ENCODE measurements at places on chromosomes 3 and 15.
A peak's percentile ranks its signal among the peaks of the same experiment; 100 is the strongest.

DNA sequence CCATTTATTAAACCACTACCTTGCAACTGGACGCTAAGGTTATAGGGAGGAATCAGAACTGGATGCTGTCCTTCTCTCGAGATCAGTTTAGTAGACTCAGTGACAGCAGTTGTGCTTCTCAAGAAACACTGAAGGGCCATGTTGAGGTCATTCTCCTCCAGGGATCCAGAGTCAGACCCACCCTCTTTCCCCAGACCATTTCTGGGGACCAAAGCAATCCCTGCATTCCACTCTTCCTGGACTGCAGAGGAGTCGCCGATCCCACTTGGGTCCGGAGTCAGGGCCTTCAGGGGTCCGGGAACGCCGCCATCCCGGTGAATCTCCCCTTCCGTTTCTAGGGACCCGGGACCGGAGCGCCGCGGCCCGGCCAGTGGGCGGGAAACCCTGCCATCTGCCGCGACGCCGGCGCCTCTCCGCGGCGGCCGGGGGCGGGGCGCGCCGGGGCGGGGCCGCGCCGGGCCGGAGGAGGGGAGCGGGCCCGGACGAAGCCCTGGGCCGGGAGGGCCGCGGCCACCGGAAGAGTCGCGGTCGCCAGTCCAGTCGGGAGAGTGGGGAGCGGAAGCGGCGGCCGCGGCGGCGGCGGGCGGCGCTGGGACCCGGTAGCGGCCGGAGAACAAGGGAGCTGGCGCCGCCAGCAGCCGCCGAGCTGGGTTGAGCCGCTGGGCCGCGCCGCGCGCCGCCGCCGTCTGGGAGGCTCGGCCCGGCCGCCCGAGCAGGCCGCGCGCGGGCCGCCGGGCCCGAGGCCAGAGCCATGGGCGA lies at the start of gene DVL3:
Gene DVL3 (plus strand): TSS at position 493 of the 759 bp plus-strand sequence. CDS start 259 bp downstream, at position 752.
- DNase-seq: peak; percentile 83

DNA sequence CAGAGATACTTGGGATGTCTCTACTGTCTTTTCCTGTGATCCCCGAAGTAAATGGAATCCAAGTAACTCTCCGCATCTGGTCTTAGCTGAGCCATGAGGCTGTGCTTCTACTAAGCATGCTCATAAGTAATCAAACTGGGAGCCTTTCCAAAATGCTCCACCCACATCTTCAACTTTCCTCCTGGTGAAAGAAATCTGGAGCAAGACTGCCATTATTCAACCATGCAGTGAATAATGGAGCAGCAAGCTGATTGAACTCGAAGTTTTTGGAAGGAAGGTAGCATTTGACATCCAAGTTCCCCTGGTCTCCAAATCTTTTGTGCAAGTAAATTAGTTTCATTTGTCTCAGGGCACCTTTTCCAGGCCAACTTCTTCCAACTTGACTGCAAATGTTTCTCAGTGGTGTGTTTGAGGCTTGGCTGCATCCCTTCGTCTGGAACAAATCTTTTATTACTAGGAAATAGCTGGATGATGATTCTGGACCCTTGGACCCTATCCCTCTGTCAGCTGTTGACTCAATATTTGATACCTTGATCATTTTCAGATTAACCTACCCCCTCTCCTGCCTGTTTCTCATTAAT lies 19.4 kb downstream of the GXYLT2 start:
- DNase-seq: peak; percentile 16

DNA sequence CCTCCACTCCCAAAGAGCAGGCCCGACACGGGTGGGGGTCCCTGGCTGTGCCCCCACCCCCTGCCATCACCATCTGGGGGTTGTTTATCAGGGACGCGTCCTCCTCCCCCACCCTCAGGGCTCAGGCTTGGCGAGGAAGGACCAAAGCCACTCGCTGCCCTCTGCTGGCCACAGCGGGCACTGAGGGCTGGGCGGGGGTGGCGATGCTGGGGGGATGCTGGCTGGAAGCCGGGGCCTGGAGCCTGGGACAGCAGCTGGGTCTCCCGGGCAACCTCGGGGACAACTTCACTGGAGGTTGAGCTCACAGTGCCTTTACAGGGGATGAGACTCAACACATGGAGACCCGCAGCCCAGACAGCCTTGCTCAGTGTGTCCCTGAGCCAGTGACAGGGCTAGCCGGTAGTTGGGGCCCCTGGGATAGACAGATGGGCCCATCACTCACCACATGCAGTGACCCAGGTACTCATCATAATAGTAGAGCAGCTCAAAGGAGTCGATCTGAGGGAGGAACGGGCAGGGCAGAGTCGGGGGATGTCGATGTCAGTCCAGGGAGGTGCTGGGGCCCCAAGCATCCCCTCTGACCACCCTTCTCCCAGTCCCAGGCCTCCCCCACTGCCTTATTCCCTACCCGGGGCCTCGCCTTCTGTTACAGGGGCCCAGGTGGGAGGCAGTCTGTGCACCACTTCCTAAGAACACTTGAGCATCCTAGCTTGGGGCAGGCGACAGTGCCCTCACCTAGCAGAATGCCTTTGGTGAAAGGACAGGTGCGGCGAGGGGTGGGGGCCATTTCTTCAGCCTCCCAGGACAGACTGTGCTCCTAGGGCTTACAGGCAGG lies 5.9 kb upstream of the CALML4 start:
- DNase-seq: peak; percentile 48

- DNase-seq: no peak
These were observed 66.9 kb downstream of the PPM1L start for GRCh38 chr3:160822936-160823335.

DNA sequence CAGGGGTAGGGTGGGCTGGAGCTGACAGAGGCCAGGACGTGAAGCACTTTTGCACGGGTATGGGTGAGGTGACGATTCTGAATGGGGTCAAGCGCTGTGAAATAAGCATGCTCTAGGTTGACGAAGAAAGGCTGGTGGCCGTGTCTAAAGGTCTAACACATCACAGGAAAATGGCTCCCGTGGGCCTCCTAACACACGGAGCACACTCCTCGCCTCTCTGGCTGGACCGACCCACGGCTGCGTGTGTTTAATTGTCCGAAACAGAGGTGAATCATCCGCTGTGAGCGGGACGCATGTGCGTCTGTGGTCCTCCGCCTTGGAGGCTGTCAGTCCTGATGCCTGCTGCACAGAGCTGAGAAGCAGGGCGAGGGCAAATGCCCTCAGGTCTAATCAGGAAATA lies 130.6 kb downstream of the NSMCE3 start:
- DNase-seq: no peak

DNA sequence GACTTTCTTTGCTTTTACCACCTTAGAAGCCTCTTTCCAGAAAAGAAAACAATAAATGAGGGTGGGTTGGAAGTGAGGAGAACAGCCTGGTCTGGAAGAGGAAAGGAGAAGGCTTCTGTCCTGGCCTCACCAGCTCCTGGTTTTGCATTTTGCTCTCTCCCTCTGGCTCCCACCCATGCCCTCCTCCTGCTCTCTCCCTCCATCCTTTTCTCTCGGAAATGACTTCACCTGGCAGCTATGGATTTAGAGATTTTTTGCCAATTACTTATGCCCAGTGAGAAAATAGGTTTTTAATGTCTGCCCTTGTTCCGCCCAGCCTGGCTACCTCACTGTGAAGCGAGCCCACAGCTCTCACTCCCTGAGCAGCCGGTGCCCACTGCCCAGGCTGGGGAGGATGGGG lies 77.9 kb upstream of the NTRK3 start:
- DNase-seq: no peak

DNA sequence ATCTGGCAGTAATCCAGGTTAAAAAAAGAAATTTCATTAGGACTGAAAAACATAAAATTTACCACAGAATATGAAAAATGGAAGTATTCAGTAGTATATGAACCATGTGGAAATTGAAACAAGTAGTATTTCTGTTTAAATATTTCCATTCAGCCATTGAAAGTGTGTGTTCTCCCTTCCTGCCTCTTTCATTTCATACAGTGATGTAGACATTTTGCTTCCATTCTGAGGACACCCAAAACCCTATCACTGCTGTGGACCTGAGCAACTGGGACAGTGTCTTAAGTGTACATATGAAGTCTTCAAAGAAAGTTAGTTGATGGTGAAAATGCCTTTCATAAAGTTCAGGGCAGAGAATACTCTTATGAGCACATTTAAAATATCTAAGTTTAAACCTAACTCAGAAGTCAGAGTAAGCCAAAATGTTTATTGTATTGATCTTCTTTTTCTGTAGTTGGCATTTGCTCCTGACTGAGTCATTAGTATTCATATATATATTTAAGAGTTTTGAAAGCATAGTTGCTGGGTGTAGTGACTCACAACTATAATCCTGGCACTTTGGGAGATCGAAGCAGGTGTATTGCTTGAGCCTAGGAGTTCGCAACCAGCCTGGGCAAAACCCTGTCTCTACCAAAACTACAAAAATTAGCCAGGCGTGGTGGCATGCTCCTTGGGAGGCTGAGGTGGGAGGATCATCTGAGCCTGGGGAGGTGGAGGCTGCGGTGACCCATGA lies 198.8 kb downstream of the KLHL25 start:
- no peak for DNase-seq

DNA sequence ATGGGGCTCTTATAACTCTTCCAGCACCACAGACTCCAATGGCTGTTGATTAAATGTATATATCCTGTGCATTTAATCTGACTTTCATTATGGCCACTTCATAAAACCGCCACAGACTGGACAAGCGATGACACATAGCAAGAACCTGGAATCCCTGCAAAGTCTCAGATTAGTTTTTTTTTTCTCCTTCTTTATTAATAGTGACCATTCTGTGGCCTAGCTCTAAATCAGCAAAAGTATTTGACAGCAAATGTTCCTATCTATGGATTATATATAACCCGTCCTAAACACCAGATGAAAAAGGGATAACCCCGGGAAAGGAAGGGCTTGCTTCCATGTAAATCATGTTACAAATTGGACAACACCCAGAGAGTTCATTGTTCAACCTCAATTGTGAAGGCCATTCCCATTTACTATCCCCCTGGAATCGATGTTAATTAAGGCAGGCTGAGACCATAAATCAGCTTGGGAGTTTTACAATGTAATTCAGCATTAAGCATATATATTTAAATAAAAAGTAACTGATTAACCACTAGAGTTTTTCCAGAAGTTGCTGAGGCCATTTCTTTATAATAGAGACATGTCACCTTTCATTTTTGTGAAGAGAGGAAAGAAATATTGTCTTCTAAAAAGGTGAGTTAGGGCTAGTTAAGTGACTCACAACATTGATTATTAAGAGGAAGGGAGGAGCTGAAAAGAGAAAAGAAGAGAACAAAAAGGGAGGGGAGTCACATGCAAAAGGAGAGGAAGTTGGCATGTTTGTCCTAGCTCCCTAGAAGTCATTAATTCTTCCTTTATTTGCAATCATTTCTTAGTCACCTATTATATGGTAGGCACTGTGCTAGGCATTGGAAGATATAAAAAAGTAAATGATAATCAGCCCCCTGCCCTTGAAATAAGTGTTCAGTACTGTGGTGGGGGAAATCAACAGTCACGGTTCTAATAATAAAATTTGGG lies 26.2 kb downstream of the ALDH1A2 start:
- no peak for DNase-seq

- DNase-seq: no peak
These were observed 442 bp downstream of the QTRT2 start for GRCh38 chr3:114057011-114057347.
